Mucosa of descending colon (tissue), 3 donors: ENCODE measurements at places on chromosomes 16 and 17. TPM values are rescaled to one million over a fixed set of nuclear protein-coding genes. Genes with fewer than 3 reads are reported as not detected.

DNA sequence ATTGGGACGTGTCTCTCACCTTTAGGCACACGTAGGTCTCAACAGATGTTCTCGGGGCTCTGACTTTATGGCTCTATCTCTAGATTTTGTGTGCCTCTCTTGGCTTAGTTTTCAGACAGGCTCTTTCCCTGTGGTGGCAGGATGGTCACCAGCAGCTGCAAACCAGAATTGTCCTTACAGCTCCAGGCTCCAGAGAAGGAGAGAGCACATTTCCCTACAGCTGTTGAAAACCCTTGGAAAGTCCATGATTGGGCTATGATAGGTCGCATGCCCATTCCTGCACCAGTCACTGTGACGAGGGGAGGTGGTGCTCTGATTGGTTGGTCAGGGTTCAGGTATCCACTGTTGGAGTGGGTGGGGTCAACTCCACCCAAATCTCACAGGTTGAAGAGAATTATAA, 41.5 kb downstream of the SHISA9 start:
- DNase-seq: no peak

GRCh38 chr16:53034306-53034705, 18.4 kb downstream of the CHD9NB start:
- no peak for DNase-seq

GRCh38 chr16:56999409-57000270, 10.3 kb downstream of the NLRC5 start:
- no peak for DNase-seq

DNA sequence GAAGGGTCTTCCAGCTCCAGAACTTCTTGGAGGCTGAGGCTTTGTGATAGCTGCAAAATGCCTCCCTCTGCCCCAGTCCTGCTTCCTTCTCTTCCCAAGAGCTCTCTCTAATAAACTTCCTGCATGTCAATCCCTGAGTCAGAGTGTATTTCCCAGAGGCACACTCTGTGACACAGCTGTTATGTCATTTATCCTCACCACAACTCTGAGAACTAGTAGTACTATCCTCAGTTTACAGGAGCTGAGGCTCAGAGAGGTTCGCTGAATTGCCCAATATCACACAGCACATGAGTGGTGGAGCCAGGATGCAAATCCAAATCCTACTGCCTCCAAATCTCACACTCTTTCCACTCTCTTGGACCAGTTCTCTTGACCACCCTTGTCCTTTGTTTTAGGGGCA, 20.0 kb downstream of the UNC45B start:
- no peak for DNase-seq

The C17orf107 gene
- 0.52 TPM for total RNA-seq

- no peak for DNase-seq
Observed at GRCh38 chr17:66399441-66399840, 97.0 kb downstream of the PRKCA start.

DNA sequence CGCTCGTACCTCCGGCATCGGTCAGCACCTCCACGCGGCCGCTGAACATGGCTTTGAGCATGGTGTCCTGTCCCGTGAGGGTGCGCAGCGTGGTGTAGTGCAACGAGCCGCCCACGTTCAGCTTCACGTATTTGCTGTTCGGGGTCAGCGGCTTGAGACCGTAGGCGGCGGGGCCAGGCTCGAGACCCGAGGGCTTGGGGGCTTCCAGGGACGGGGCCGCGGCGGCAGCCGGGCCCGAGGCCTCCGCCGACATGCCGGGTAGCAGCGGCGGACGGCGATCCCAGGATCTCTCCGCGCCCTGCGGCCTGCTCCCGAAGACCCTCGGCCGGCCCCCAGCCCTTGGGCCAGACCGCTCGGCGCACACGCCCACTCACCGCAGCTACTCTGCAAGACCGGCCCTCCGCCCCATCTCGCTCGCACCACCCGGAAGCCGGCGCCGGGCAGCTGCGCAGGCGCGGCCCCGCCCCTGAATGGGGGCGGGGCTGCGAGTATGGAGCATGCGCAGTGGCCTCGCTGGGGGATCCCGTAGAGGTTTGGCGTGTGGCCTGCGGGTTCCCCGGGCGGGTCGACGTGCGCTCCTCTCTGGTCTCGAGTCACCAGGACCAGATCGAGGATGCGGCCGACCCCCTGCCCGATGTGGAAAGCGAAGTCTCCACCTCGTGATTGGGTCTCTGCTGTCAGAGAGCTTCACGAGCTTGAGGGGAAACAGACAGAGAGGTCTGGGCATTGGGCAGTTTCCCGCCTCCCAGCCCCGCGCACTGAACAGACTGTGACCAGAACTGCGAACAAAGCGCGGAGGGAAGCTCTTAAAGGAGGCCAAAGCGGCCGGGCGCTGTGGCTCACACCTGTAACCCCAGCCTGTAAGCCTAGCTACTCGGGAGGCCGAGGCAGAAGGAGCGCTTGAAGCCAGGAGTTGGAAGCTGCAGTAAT, at the start of gene KCTD13:
Gene KCTD13, minus strand, starts transcription at position 446 of the 930 bp plus-strand sequence. Its CDS starts 193 bp downstream, at position 253.
- peak; percentile 89 for DNase-seq

- no peak for DNase-seq
Observed at GRCh38 chr17:56762988-56763387, 70.7 kb downstream of the C17orf67 start.

- DNase-seq: no peak
Observed at GRCh38 chr17:66507103-66507923, 204.9 kb downstream of the PRKCA start.

The KIF2B gene
- total RNA-seq: not detected

- peak; percentile 83 for DNase-seq
Observed at GRCh38 chr16:85613604-85614337, 649 bp downstream of the GSE1 start.

GRCh38 chr17:75617675-75618074, 15.6 kb upstream of the SMIM5 start:
- DNase-seq: no peak

DNA sequence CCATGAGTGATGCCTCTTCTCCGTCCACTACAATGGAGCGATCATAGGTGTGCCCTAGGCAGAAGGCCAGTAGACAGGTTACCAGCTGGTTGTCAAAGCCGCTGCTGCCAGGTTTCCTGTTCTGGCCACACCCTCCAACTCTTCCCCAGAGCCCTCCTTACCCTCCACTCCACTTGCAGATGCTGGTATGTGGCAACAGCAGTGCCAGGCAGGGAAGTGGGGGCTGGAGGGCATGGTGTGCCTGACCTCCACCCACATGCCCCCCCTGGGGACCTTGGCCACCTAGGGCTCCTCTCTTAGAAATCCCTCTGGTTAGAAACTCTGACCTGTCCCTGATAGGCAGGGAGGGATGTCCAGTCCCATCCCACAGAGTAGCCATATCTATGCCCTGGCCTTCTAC, 1.5 kb downstream of the RRAD start:
- no peak for DNase-seq

DNA sequence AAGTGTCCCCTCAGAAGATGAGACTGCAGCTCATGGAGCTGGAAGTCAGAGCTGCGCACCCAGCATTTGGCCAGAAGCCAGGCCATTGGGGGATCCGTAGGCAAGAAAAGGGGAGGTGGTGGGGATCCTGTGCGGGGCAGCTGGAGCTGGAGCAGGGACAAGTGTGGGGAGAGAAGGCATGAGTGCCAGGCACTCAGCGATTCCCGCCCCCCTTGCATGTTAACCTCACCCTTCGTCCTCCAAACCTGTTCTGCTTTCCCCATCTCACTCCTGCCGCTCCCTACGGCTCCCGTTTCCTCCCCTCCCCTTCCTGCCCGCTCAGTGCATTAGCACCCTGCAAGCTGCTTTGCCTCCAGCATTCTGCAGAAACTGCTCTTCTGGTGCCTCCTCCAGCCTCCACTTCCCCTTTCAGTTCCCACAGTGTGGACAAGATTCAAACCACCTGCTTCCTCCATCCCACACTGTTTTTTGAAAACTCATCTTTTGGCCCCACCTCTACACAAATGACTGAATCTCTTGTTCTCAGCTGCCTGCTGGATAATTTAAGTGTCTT, 5.6 kb downstream of the ALOX15 start:
- DNase-seq: no peak

- DNase-seq: no peak
Observed at GRCh38 chr17:28541439-28541838, 11.0 kb downstream of the UNC119 start.

- no peak for DNase-seq
Observed at GRCh38 chr17:35728551-35728950, 2.9 kb upstream of the RASL10B start.

DNA sequence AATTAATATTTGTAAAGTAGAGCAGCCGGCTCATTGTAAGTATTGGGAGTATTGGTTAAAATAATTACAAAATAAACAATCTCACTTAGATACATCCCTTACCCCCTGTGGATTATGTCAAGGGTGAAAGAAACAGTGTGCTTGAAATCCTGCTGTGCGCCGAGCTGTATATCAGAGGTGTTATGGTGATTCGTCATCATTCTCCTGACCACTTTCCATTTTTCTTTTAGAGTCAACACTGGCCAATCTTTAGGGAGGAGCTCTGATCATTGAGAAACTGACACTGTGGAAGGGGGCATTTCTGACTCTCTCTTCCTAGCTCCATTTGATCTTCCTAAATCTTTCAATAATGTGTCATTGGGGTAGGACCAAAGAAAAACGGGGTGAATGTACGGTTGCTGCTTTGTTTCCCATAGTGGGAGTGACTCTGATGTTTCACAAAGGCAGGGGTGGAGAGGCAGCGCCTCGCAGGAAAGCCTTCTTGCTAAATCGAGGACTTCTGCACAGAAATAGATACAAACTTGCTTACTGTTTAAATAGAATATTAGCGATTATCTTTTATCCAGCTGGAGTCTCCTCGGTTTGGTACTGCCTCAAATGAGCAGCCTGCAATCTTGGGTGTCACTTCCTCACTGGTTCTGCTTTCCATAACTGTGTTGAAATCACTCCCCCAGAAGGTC, 123.4 kb downstream of the PRKCB start:
- no peak for DNase-seq

The FOXJ1 gene
- 0.16 TPM for total RNA-seq

DNA sequence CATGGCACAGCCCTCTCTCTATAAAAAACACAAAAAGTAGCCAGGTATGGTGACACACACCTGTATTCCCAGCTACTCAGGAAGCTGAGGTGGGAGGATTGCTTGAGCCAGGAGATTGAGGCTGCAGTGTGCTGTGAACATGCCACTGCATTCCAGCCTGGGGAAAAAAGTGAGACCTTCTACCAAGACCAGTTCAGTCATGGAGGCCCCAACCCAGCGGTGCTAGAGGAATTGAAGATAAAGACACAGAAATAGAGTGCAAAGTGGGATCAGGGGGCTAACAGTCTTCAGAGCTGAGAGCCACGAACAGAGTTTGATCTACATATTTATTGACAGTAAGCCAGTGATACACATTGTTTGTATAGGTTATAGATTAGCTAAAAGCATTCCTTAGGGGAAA, 15.6 kb upstream of the CCL8 start:
- no peak for DNase-seq

The ZCCHC14 gene
- 32.3 TPM for total RNA-seq

The KRTAP4-3 gene
- not detected for total RNA-seq
